ENCODE measurements at places on chromosomes 4 and X.
A peak's percentile ranks its signal among the peaks of the same experiment; 100 is the strongest.

DNA sequence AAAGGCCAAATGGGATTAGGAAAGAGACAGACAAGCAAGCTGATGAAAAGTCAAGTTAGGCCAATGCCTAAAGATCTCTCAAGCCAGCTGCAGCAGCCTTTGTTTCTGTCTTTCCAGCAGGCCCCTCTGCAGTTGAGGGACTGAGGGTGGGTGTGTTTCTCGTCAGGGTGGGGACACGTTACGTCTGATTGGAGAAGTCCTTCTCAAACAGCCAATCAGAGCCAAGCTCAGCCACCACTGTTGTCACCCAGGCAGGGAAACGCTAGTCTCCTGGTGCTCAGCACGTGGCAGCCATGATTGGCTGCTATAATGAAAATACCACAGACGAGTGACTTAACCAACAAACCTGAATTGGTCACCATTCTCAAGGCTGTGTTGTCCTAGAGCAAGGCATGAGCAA is 177.1 kb upstream of the LCORL start:
- DNase-seq = peak; percentile 27

DNA sequence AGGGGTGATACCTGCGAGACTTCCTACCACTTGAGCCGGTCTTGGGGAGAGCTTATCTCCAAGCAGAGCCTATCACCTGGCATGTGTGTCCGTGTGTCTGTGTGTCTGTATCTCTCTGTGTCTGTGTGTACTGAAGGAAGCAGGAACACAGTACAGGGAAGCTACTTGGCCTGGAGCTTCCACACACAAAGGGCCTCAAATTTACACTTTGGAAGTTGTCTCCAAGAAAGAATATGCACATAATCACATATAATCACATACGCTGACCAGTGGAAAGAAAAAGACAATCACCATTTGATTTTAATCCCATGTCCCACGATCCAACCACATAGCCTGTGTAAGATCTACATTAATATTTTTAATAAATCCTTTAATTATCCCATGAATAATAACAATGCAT is 13.2 kb upstream of the NKX6-1 start:
- no peak for DNase-seq

DNA sequence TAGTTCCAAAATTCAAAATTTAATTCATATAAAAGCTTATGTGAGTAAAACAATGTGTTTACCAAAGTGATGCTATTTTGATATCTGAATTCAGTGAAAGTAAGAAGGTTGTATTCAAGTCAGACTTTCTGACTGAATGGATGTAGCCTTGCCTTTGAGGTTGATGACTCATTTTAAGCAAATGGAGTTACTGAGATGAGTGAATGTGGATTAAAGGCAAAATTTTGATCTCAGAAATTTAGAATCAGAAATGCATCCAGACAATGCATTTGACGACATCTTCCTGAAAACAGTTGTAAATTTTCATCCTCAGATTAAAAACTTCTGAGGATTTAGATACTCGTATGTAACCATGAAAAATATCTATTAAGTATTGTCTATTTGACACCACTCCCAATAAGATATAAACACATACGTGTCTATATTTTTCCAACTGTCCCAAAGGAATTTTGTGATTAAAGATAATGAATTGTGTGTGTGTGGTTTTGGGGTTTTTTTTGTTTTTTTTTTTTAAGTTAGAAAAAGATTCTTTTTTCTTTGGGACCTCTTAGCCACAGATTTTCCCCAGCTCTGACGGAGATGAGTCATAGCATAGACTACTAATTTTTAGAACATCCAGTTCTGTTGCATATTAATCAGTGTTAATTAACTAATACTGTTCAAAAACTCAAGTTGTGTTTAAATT is 34.4 kb downstream of the NFKB1 start:
- no peak for DNase-seq

- no peak for DNase-seq
These were observed 2.2 kb downstream of the NEXMIF start for GRCh38 chrX:74922922-74923543.

DNA sequence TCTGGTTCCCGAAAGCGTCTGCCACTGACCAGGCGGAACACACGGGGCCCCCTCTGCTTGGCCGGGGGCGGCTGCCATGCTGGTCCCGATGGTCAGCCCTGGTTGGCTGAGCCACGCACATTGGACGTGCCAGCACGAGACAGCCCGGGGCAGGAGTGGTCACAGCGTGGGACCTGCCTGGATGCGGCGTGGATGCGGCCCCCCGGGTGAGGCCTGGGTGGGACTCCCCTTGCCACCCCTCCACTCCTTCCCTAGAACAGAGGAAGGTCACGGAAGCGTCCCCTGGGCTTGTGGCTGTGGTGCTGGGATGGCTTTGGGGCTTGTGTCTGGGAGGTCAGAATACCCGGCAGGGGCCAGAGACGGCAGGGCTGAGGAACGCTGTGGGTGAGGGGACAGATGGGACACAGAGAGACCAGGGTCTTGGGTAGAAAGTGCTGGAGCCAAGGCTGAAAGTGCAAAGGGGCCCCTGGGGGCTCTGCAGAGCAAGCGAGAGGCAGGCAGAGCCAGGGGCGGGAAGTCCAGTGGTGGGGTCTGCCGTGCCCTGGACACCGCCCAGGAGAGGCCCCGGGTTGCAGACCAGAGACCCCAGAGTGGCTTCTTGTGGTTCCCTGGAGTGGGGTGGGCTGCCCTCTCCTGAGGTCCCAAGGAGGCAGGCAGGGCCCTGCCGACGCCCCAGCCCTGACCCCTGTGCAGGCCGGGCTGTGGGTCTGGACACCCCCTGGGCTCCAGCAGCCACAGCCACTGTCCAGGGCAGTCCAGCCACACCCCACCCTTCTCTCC is 8.6 kb upstream of the CPLX1 start:
- DNase-seq = no peak

Measured in neural progenitor cell (in vitro differentiated cells).